ENCODE measurements at places on chromosomes 2 and 18. TPM values are rescaled to one million over a fixed set of nuclear protein-coding genes. Genes with fewer than 3 reads are reported as not detected.

GRCh38 chr2:96156011-96156820, 11.0 kb upstream of the DUSP2 start:
- DNase-seq = no peak

DNA sequence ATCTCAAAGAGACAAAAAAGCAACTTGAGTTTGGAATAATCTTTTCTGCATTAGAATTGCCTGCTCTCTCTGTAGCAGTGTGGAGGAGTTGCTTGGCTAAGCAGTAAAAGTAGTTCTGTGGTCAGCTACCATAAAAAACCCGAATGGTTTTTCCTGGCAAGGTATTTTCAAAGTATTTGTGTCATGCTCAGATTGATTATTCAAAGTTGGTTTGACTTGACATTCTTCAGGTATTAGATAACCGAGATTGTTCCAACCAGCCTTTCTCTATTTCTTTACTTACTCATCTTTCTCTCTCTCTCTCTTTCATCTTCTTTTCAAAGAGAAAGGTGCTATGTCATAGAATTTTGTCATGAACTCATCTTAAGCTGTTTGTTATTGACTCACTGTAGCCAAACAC, 404.9 kb downstream of the CPS1 start:
- DNase-seq = no peak

DNA sequence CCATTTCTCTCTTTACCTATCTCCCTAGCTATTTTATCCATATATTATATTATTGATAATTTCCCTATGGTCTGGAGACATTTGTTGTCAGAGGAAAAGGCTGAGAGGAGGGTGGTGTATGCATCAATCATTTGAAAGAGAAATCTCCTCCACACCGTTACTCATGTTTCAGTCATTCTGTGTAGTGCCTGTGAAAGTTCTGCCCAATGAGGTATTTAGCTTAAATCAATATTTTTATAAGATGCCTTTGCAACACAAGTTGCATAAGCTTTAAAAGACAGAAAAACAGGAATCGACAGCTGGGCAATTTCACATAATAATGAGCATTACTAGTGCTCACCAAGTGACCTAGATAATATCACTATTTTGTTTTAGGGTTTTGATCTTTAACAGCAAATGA, 363.7 kb upstream of the FSIP2 start:
- DNase-seq = peak; percentile 57

GRCh38 chr18:73782405-73782804, 365.2 kb downstream of the FBXO15 start:
- DNase-seq = no peak

- DNase-seq = no peak
Observed at GRCh38 chr2:210128961-210129360, 42.2 kb downstream of the KANSL1L start.

DNA sequence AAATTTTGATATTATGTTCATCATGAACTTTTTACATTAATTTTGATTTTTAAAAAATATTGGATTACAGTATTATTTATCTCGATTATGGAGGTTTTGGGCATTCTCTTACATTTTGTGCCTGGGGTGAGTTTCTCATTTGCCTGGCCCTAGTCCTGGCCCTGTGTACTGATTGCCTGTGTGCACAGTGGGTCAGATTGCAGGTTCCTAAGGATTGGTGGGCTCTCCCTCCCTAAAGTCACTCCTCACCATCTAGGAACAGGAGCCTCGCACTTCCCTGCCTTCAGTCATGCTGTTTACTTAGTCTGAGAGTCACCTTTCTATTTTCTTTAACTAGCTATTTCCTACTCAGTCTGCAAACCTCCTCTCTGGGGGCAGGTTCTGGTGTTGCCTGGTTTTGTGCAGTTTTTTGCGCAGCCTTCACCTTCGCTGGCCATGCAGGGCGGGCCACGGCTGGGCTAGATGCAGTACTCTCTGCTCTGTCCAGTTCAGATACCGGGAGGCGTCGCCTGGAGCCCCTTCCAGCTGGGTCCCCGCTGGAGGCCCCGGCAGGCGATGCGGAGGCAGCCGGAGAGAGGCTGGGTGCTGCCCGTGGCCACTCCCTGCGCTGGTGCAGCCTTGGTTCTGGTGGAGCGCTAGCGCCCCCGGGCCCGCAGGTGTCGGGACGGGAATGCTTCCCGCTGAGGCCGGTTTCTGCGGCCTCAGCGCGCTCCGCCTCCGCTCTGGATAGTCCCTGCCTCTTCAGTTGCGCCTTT, 23.3 kb upstream of the MC5R start:
- DNase-seq = peak; percentile 47

GRCh38 chr2:3104261-3104660, 273.4 kb downstream of the EIPR1 start:
- no peak for DNase-seq

DNA sequence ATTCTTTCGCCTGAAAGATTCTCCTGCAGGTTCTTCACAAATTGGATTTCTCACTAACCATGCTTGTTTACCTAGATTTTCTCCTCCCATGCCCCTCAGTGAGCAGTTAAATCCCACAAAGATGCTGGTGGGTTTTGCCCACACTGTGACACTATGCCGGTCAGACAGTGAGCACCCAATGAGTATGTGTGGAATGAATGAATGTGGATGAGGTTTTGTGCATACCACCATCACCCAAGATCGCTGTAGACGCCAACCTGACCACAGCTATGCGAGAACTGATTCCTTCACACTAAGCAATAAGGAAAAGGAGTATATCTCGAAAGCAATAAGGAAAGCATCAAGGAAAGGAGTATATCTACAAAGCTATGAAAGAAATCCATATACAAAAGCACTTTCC, 116.7 kb downstream of the PID1 start:
- DNase-seq = no peak

GRCh38 chr2:209872675-209873074, 101.0 kb downstream of the UNC80 start:
- DNase-seq = peak; percentile 2

DNA sequence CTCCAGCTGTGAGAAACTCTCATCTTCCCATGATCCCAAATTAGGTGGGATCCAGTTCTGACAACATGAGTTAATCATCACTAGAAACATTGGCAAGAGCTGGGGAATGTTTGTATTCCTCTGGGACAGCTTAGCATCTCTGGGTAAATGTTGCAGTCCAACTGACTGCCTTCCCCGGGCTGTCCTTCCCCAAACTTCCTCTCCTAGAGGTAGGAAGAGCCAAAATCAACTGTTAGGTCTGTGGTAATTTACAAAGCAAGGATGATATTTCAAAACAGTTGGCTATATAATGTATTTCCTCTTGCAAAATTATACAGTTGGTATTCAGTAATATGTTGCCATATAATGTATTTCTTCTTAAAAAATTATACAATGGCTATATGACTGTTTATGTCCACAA, 148.5 kb downstream of the MGAT5 start:
- DNase-seq = peak; percentile 13

DNA sequence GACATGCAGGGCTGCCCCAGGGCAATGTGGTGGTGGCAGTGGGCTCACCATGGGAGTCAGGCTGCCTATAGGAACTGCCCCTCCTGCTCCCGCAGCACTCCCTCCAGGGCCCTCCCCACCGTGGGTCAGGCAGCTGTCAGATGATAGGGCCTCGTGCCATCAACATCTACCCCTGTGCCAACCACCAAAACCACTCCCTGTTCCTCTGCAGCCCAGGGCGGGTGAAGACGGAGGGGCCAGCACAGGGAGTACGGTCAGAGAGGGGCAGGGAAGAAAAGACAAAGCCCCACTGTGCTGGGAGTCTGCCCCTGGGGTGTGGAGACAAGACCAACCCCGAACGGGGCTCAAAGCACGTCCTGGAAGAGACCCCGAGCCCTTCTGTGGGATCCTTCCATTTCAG, 97.4 kb downstream of the TNS1 start:
- no peak for DNase-seq

DNA sequence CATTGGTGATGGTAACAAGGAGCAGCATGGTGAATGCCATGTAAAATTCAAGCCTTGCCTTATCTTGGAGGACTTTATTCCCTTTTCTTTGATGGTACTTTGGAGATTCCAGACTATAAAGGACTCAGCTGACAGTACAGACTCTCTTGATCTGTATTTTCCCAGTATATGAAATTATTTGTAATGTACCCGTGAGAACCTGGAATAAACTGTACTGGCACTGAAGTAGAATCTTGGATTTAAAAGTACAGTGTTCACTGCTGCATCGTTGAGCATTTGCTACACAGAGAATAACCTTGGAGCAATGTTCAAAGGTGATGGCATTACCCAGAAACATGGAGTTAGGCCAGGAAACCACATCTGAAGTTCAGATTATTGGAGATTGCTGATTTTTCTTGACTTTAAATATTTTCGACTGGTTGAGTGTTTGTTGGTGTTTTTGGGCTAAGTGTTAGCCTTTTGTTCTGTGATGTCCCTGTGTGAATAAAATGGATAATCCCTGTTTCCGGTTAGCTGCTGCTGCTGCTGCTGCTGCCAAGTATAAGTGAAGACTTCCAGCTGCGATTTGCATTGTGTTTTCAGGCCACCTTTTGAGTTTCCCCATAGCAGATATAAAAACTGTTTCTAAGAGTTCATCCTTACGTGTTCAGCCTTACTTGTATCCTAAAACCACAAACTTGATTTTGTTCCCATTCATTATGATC, 122.0 kb downstream of the SPTBN1 start:
- DNase-seq = no peak

DNA sequence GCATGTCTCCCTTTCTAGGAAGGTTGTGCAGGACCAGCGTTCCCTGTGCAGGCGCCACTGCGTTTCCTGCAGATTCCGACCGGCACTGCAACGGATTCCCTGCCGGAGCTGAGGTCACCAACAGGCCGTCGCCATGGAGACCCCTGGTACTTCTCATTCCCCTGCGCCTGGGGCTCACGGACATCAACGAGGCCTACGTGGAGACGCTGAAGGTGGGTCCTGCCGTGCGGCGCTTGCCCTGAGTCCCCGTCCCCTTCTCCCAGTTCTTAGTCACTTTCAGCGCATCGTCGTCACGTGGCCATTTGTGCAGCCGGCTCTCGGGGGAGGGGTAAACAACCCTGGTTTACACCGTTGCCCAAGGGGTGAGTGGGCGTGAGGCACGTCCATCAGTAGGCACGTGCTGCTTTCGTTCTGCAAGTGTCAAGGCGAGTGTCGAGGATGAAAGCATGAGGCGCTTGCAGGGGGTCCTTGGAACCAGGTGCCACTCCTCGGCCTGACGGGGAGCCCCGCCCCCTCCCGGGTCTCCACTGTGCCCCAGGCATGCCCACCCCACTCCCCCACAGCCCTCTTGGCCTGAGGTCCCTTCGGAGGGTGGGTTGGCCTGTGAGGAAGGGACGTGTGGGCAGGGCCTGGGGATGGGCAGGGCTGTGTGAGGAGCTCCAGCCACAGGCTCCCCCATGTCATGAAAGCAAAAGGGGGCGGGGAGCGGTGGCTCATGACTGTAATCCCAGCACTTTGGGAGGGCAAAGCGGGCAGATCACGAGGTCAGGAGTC, 19.8 kb downstream of the DTYMK start:
- DNase-seq = no peak

The MYO5B gene
- 26.2 TPM for total RNA-seq

The SFT2D3 gene
- 7.4 TPM for total RNA-seq

The NEU2 gene
- not detected for total RNA-seq

The TMEM247 gene
- total RNA-seq = not detected

The EVX2 gene
- total RNA-seq = not detected

The GDF7 gene
- under 0.01 TPM for total RNA-seq

The CHRND gene
- 0.05 TPM for total RNA-seq
